ENCODE measurements at places on chromosomes 13 and 19.

- no peak for DNase-seq
Observed at GRCh38 chr13:22690756-22691155, 490.0 kb upstream of the SGCG start.

DNA sequence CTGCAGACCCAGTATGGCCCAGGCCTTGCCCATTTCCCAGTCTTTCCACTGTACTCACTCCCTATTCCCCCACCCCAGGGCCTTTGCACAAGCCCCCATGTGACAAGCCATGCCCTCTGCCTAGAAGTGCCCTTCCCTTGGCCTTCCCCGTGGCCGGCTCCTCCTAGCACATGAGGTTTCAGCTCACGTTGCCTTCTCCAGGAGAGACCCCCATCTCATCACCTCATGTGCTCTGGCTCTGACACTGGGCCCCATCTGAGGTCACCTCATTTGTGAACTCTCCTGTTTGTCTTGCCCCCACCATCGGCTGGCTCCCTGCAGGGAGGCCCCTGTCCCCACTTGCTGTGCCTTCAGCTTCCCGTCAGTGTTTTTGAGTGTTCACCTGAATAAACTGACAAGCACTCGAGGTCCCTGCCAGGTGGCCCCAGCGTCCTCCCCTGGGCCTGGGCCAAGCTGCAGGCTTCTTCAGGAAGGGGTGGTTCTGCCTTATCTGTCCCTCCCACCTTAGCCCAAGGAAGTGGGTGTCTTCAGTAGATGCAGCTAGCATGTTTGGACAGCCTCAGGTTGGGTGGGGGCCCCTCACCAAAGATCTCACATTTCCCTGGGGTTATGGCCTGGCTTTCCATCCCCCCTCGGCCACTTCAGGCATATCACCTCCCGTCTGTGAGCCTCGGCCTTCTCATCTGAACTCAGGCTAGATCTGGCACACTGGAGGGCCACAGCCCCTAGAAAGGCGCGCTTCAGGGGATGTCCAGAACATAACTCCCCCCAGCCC lies 3.8 kb upstream of the SLC25A42 start:
- no peak for DNase-seq

DNA sequence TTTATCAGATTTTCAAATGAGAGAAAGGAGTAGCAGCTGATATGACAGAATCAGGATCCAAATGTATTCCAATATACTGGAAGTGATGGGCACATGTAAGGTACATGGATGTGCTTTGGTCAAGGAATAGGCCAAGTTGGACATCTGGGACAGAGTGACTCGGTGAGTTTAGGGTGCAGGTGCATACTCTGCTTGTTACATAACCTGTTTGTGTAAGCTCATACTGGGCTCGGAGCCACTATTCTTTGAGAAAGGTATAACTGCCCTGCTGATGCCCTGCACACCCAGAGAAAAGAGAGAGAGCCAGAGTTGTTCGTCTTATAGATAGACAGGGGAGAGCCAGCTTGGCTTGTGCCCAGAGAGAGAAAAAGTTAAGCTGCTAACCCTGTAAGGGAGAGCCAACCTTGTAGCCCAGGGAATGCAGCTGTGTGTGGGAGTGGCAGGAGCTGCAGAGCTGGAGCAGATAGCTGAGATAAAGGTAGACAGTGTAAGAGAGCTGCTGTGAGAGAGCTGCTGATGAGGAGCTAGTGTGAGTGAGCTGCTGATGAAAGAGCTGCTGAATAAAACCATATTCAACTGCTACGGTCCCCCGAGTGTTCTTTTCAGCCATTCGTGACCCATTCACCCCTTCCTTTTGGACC lies 40.7 kb upstream of the N4BP2L1 start:
- DNase-seq, result no peak

DNA sequence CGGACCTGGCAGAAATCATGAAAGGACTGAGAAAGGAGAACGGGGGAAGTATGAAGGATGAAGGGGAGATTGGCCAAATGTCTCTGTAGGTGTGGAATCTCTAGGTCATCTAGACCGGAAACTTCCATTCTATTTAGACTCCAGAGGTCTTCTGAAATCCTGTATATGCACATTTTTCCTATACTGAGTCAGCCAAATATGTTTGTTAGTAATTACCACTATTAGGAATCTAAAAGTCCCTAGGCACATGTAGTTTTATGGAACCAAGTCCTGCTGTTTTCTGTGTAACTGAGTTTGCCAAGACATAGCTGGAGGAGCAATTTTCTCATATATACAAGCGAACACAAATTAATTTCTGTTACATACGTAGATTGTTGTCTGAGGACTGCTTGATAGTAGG lies 498.1 kb downstream of the GPC5 start:
- no peak for DNase-seq

- no peak for DNase-seq
Observed at GRCh38 chr19:46925548-46925950, 64.8 kb downstream of the ARHGAP35 start.

- peak; percentile 33 for DNase-seq
Observed at GRCh38 chr13:111480503-111480902, 160.1 kb downstream of the TEX29 start.

All from ureter (tissue), 1 donor.